ENCODE measurements at places on chromosomes 6 and 20. TPM values are rescaled to one million over a fixed set of nuclear protein-coding genes. Genes with fewer than 3 reads are reported as not detected.

Gene ACTL10
- total RNA-seq: 0.66 TPM

Gene SLC13A3
- total RNA-seq: 19.7 TPM

Gene SSTR4
- not detected for total RNA-seq

- H3K27ac ChIP-seq: no peak overlapping the region
- H3K4me1 ChIP-seq: peaks cover 2% of the 10 kb centered on the region
- DNase-seq: no peak
- H3K4me3 ChIP-seq: no peak overlapping the region
- no peaks in the 10 kb centered on the region for H3K27me3 ChIP-seq
These were observed 17.8 kb upstream of the ASF1A start for GRCh38 chr6:118876198-118876597.

- H3K36me3 ChIP-seq: no peaks in the 10 kb centered on the region
- peaks cover 26% of the 10 kb centered on the region for H3K27me3 ChIP-seq
- DNase-seq: no peak
These were observed 140.9 kb downstream of the LPA start for GRCh38 chr6:160523223-160523622.

DNA sequence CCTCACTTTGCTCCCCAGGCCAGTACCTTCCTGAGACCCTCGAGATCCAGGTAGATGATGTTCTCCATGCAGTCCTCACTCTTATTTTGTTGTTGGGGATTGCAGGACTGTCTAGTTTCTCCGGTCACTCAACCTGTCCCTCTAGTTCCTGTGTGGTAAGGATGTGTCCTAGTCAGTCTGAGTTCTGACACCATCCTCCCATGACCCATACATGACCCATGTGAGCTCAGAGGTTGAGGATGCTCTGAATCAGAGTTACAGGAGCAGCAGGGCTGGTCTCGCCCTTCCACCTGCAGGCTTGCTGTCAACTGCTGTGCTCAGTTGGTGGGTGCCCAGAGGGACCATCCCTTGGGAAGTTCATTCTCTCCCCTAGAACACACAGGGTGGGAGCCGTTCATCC, 11.9 kb upstream of the CST8 start:
- H3K27me3 ChIP-seq: no peaks in the 10 kb centered on the region
- H3K4me1 ChIP-seq: peaks cover 7% of the 10 kb centered on the region
- DNase-seq: no peak
- H3K27ac ChIP-seq: no peak overlapping the region
- no peaks in the 10 kb centered on the region for H3K36me3 ChIP-seq

GRCh38 chr20:44481719-44482416, 6.2 kb downstream of the TTPAL start:
- peaks cover 4% of the 10 kb centered on the region for H3K4me1 ChIP-seq
- H3K4me3 ChIP-seq: no peak overlapping the region

DNA sequence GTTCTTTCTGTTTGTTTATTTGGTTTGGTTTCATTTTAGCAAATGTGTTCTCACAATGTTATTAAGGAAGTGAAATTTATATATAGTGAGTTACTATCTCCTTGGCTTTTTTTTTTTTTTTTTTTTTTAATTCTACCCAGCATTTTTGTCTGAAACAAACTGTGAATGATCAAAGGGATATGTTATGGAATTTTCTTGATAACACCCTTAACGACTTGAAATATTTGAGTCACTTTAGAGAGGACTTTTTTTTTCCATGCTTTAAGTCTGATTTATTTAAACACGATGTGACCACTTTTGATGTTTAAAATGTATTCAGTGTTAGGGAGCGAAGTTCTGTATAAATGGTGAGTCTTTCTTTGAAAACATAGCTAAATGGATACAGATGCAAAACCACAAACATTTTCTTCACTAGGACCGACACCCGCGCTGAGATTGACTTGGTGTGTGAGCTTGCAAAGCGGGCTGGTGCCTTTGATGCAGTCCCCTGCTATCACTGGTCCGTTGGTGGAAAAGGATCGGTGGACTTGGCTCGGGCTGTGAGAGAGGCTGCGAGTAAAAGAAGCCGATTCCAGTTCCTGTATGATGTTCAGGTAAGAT, 149.7 kb downstream of the MTHFD1L start:
- peaks cover 43% of the 10 kb centered on the region for H3K4me1 ChIP-seq
- peak overlapping the region; percentile 98 for H3K27ac ChIP-seq
- H3K36me3 ChIP-seq: peaks cover 2% of the 10 kb centered on the region
- no peaks in the 10 kb centered on the region for H3K27me3 ChIP-seq

DNA sequence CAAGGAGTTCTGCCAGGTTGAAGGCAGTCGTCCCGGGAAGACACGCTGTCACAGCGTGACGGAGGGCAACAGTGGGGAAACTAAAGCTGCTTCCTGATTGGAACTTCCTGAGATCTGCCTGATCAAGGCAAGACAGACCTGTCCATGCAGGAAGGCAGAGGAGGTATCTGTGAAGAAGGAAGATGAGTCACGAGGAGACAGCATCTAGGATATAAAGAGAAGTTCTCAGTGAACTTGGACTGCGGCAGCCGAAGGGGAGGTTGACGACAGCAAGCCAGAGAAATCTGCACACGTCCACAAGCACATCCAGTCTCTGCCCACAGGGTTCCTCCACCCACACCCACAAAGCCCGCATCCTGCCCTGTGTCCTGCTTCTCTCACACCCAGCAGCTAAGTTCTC, 38.6 kb downstream of the PREP start:
- peaks cover 6% of the 10 kb centered on the region for H3K4me1 ChIP-seq
- H3K27ac ChIP-seq: no peak overlapping the region
- H3K36me3 ChIP-seq: peaks cover 37% of the 10 kb centered on the region
- H3K4me3 ChIP-seq: no peak overlapping the region

Data from mesothelial cell of epicardium (in vitro differentiated cells).